NCI-H1092 (cell line): ENCODE measurements at places on chromosomes 1 and 21.

GRCh38 chr1:75132242-75132811 lies 1.9 kb upstream of the LHX8 start:
- DNase-seq: no peak

DNA sequence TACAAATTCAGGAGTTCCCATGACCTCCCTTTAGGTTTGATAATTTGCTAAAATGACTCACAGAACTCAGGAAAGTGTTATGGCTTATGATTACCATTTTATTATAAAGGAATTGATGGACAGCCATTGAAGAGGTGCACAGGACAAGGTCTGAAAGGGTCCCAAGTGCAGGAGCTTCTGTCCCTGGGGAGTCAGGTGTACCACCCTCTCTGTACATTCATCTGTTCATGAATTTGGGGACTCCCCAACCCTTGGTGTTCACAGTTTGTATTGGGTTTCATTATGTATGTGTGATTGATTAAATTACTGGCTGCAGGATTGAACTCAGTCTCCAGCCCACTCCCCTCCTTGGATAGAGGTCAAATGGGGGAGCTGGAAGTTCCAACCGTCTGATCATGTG lies 10.8 kb upstream of the IL10RB start:
- DNase-seq: no peak

DNA sequence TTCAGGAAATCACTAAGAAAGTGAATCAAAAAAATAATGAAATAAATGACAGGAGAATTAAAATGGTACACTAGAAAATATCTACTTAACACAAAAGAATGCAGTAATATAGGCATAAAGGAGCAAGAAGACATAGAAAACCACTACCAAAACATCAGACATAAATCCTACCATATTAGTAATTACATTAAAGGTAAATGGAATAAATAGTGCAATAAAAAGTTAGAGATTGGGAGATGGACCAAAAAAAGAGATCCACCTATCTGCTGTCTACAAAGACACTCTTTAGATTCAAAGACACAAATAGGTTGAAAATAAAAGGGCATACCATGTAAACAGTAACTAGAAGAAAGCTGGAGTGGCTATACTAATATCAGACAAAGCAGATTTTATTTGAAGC lies 167.0 kb upstream of the SAMSN1 start:
- no peak for DNase-seq

- no peak for DNase-seq
Observed at GRCh38 chr21:42080788-42081083, 9.6 kb downstream of the UMODL1 start.

GRCh38 chr1:208093046-208093445 lies 151.1 kb downstream of the PLXNA2 start:
- DNase-seq: no peak

GRCh38 chr1:236821091-236821627 lies 26.1 kb downstream of the MTR start:
- DNase-seq: no peak

GRCh38 chr1:174769961-174770549 lies 229.7 kb upstream of the CACYBP start:
- peak; percentile 44 for DNase-seq

GRCh38 chr1:86318436-86318835 lies 77.7 kb downstream of the ODF2L start:
- no peak for DNase-seq

- no peak for DNase-seq
Observed at GRCh38 chr1:42418516-42418915, 37.3 kb downstream of the ZMYND12 start.

DNA sequence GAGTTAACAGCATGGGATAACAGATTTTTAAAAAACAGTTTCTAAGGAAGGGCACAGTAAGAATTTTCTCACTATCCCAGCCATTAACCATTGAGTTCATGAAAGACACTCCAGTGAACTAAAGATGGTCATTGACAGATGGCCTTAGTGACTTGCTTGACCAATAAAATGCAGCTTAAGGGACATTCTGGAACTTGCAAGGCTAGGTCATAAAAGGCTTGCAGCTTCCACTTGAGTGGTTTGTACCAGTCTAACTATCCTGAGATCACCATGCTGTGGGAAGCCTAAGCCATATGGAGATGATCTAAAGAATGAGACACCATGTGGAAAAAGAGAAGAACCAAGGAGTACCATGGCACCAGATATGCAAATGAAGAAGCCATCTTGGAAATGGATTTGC lies 37.9 kb upstream of the MUTYH start:
- no peak for DNase-seq

GRCh38 chr1:171961861-171962260 lies 120.6 kb downstream of the DNM3 start:
- no peak for DNase-seq
